Activated CD4-positive, alpha-beta T cell treated with anti-CD3 and anti-CD28 coated beads, Interleukin-2, amount 50 U/mL, for 24 hours (primary cell): ENCODE measurements at places on chromosomes 5 and 9.

- DNase-seq = no peak
Measured at GRCh38 chr5:10949856-10950630, 189.0 kb upstream of the DAP start.

DNA sequence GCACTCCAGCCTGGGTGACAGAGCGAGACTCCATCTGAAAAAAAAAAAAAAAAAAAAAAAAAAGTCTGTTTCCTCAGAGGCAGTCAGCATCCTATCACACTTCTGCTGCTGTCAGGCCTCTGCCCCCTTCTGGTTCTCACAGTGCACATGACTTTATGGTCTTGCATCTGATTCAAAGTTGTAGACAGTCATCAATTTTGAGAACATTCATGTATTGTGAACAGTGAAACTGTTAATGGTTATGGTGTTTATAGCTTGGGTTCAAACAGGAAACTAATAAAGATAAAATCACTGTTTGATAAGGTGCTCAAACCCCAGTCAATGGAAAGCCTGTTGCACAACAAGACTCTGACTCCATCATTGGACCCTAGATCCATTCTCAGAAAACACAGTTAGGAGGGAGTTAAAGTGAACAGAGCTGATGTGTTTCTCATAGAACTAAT is 61.4 kb downstream of the FOXD1 start:
- no peak for DNase-seq

GRCh38 chr9:34237836-34238235 is 59.0 kb downstream of the UBAP1 start:
- DNase-seq = no peak

DNA sequence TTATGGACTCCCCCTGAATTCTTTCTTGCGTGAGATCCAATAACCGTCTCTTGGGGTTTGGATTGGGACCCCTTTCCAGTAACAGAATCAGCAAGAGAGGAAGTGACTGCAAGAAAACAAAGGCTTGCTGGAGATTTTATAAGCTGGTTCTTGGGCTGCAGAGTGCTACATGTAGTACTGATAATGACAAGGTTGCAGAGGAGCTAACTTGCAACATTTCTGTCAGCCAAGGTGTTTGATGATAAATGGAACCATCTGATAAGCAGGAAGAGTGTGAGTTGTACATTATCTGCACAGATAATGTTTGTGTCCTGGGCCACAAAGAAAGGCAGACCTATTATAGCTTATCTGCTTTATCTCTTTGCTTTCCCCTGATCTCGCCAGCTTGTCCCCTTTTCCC is 37.1 kb downstream of the DNAJB5 start:
- no peak for DNase-seq

DNA sequence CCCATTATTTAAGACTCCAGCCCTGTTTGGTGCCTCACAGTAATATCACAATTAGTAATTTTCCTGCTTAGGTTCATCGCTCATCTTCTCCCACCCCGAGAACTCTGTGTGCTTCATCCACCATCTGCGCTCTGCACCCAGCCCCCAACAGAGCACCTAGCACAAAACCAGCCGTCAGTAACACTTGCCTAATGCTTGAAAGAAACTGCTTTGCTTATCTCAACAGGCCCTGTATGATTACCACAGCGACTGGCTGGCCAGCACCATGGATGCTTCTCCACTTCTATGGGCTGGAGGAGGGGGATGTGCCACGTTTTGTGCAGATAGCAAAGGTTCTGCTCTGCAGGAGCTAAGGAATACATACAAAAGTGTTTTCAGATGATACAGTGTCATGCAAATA is 166.8 kb downstream of the SPOCK1 start:
- no peak for DNase-seq
